ENCODE measurements at places on chromosomes 7 and 10.

DNA sequence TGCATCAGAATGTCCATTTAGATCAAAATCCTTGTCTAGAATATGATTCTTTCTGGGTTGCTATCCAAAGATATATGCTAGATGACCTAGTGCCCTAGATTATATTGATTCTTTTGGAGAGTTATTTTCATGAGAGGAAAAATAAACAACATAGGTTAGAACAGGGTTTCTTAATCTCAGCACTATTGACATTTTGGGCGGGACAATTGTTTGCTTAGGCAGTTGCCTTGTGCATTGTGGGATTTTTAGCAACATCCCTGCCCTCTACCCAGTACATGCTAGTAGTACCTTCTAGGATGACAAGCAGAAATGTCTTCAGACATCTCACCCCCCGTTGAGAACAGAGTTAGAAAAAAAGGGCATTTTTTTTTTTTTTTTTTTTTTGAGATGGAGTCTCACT, 25.1 kb upstream of the LAMB1 start:
- DNase-seq = no peak

DNA sequence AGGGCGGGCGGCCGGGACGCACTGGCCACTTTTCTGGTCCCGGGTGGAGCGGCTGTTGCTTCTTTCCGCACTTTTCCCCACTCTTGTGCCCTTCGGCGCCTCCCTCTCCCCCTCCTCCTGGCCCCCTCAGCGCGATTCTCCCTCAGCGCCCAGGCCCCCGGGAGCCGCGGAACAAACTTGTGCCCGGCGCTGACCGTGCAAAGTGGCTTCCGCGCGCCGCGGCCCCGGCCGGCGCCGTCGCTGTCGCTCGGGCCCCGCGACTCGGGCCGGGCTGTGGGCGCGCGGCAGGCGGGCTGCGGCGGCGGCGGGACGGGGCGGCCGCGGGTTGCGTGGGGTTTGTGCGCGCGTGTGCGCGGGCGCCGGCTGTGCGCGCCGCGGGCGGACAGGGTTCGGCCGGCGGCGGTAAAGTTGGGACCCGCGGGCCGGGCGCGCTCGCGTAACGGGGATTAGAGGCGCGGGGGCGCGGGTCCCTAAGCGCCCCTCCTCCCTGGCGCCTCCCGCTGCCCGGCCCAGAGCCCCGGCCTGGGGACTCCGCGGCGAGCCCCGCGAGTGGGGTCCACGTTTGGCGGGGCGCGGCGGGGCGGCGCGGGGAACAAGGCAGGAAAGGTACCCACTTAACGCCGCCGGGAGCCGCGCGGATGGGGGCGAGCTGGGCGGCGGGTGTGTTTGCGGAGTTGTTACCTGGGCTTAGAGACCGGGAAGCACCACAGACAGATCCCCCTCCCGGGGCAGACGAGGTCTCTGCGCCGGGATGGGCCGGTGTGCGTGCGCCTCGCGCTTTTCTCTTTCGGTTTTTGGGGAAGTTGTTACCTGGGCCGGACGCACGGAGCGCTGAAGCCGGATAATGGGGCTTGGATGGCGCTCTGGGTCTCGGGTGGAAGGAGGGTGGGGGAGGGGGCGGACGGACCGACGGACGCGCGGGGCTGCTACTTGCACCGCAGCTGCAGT, 860 bp downstream of the ZEB1 start:
- peak; percentile 21 for DNase-seq

GRCh38 chr10:45376371-45376801, 2.4 kb downstream of the ALOX5 start:
- DNase-seq = no peak

- DNase-seq = peak; percentile 78
Measured at GRCh38 chr7:100407285-100408180, 21.0 kb downstream of the ZCWPW1 start.

GRCh38 chr10:98396096-98397063, 18.6 kb downstream of the PYROXD2 start:
- no peak for DNase-seq

DNA sequence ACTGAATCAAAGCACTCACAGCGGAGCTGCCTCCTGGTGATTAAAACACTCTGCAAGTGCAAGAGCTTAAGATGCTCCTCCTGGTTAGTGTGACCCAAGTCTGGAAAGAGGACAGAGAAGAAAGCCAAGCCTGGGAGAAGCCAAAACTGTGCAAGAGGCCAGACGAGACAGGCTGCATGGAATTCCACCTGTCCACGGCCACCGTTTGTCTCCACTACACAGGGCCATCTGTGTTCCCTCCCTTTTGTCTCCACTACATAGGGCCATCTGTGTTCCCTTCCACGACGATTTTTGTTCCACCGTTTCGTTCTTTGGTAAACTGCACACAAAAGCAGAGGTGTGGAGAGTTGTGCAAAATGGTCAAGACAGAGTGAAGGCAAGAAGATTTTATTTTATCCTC, 233.0 kb downstream of the DIP2C start:
- no peak for DNase-seq

DNA sequence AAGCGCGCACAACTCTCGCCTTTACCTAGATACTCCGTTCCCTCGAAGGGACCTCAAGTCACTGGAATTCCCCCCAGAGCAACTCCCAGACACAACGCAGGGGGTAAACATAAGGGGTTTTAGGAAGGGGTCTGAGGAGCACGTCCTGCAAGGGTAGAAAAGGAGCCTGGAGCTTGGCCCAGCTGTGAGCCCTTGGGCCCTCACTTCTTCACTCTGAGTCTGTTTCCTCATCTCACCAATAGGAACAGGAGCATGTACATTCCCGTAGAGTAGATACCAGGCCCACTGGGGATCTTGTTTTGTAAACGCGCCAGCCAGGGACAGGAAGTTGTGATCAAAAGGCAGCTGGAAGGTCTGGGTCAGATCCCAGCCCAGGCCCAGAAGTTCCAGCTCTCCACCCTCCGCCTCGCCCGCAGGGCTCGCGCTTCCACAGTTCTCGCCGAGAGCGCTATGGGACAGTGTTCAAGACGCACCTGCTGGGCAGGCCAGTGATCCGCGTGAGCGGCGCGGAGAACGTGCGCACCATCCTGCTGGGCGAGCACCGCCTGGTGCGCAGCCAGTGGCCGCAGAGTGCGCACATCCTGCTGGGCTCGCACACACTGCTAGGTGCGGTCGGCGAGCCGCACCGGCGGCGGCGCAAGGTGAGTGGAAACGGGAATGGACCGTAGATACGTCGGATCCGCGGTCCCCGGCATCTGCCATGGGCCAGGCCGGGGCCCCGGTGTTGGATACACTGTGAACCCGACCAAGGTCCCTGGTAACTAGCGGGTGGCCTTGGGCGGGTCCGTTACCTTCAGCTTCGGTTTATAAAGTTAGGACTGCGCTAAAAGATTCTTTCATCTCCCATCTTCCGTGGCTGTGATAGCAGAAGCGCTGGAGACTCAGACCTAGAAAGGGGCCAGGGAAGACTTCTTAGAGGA, 1.3 kb downstream of the CYP26C1 start:
- no peak for DNase-seq

DNA sequence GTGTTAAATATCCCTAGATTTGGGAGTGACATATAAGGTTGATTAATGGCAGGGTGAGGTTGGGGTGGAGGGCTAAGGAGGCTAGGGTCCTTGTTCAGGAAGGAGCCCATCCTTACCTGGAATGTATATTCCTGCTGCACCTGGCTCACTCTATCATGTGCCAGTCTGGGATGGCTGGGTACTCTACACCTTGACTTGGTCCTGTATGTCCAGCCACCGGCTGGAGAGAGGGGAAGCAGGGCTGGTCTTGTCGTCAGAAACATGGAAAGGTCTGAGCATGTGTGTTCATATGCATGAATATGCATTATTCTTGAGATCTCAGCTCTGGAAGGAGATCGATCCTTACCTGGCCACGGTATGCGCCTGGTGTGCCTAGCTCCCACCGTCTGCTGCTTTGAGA, 33.2 kb downstream of the TMEM270 start:
- no peak for DNase-seq

GRCh38 chr7:134741907-134742635, 37.4 kb upstream of the CALD1 start:
- DNase-seq = peak; percentile 16

GRCh38 chr7:130957137-130957513, 223.1 kb upstream of the KLF14 start:
- DNase-seq = no peak

DNA sequence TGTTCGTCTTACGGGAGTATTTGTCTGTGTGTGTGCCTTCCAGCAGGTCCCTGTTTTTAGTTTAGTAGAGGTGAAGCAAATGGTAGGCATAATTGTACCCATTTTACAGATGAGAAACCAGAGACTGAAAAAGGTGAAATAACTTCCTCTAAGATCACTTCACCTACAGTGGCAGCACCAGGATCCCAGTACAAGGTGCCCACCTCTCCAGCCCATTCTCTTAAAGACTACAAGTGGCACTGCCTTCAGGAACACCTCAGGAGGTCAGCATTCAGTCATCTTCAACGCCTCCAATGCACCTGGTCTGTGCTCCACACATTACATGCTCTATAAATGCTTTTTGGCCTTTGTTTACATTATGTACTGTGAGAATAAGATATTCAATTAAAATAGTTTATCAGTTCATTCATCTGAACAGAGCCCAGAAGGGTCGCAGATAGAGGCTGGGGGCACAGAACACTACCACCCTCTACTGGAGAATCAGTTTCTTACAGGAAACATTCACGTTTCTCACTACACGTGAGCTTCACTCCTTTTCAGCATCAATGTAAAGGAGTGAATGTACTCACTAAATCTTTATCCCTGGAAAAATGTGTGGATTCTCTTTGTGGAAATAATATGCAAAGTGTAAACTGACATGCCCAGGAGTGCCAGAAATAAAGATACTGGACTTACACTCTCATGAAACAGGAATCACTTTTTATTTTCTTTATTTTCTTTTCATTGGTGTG, 45.5 kb upstream of the ABLIM1 start:
- peak; percentile 41 for DNase-seq

GRCh38 chr10:46287846-46288477, 1.2 kb downstream of the ANTXRL start:
- no peak for DNase-seq

DNA sequence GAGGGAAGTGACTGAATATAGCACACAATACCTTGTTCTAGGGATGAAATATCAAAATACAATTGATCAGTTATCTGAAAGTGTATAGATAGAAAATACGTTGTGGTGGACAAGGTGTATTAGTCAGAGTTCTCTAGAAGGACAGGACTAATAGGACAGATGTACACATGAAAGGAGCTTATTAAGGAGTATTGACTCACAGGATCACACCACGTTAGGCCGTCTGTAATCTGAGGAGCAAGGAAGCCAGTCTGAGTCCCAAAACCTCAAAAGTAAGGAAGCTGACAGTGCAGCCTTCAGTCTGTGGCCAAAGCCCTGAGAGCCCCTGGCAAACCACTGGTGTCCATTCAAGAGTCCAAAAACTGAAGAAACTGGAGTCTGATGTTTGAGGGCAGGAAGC, 406.1 kb downstream of the MDFIC start:
- DNase-seq = peak; percentile 41
